Right kidney (tissue), 9 donors: ENCODE measurements at places on chromosomes 12 and 14.

DNA sequence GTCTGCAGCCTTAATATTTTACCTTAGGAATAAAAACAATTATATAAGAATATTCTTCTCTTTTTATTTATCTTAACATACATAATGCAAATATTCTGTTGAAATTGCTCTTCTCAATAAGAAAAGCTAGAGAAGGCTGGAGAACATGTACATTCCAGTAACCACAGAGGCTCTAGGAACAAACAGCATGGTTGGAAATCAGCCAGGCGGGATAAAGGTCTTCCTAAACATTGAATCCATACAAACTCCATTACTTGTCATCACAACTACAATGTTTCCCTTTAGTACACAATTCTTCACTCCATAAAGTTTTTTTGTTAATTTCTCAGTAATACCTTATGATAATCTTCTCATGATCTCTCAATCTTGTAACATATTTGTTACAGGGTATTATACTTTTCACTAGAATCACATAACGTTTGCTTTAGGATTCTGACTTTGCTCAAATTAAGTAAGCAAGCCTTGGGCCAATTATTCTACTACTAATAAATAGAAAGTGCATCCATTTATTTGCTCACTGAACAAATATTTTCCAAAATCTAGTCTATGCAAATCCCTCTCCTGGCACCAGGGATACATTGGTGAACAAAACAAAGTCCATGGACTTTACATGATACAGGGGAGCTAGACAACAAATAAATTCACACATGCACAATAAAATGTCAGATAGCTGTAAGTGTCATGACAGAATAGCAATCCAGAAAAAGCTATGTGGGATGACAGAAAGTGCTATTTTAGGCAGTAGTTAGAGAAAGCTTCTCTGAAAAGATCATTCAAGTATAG lies 237.5 kb upstream of the TMTC1 start:
- no peak for DNase-seq

DNA sequence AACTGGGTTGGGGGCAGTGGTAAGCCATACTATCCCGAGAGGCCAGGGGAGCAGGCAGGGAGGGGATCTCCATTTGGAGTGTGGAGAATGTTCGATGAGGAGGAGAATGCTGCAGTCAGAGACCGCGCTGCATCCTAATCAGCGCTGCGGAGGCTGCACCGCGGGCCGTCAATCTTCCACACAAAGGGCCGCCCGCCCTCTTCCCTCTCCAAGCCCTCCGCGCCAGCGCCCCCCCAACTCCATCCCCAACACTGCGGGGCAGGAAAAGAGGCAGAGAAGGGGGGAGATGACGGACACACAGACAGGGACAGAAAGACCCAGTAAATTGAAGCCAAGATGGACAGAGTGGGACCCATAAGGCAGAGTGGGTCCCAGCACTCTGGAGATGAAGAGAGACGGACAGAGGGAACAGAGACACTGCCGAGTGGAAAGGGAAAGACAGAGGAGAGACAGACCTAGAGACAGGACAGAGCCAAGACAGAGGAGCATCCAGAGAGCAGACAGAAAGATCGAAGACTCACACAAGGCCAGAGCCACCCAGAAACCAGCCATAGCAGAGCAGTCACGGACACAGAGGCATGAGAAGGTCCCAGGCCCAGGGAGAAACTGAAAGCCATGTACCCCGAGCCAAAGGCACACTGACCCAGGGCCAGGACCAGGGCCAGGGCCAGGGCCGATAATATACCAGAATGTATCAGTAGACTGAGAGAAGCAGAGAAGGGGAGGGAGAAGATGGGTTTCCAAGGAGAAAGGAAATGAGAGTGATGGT lies 3.5 kb downstream of the CISTR start:
- DNase-seq = no peak

DNA sequence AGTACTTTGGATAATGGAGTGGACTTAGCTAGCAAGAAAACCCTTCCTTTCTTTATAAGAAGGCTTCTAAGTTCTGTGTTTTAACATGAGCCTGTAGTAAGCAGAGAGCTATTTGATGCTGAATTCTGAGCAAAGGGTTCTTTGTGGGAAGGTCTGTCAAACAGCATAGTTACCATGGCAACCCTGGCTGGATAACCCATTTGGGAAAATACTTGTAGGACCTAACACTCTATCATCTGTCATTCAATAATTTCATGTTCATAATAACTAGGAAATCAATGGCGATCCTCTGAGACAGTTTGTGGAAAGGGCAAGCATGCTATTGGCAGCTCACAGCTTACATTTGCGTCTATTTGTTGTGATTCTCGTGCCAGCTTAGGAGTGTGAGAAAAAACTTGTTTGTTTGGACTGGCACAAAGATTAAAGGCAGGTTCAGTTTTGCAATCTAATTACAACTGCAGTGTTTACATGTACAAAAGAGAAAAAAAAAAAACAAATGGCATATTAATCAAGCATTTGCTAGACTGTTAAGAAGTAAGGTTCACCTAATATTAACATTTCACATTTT lies 219.2 kb downstream of the PDZRN4 start:
- DNase-seq = no peak

- no peak for DNase-seq
These were observed 1.5 kb upstream of the TM7SF3 start for GRCh38 chr12:27015730-27016076.

GRCh38 chr14:55899531-55899930 lies 218.7 kb upstream of the PELI2 start:
- no peak for DNase-seq

- DNase-seq = no peak
These were observed 870.2 kb upstream of the TMEM132C start for GRCh38 chr12:127396734-127397133.

DNA sequence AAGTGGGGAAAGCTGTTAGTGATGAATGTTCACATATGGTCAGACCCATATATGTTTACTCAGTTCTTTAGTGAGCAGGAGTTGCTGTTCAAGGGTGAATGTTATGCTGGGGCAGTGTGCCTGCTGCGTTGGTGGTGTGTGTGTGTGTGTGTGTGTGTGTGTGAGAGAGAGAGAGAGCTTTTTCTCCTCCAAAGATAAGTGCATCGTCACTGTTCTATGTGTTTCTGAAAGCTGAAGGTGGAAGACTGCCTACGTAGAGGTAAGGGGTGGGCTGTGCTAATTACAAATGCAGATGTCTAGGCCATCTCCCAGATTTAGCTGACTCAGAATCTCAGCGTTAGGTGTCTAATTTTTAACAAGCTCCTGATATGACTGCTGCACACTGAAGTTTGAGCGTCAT lies 10.5 kb downstream of the GABARAPL1 start:
- DNase-seq = no peak

- no peak for DNase-seq
These were observed 41.3 kb downstream of the IFNG start for GRCh38 chr12:68118096-68118755.

GRCh38 chr14:50762931-50763300 lies 68.0 kb downstream of the NIN start:
- no peak for DNase-seq

- no peak for DNase-seq
These were observed 687.5 kb upstream of the FBXO33 start for GRCh38 chr14:40119765-40120164.

DNA sequence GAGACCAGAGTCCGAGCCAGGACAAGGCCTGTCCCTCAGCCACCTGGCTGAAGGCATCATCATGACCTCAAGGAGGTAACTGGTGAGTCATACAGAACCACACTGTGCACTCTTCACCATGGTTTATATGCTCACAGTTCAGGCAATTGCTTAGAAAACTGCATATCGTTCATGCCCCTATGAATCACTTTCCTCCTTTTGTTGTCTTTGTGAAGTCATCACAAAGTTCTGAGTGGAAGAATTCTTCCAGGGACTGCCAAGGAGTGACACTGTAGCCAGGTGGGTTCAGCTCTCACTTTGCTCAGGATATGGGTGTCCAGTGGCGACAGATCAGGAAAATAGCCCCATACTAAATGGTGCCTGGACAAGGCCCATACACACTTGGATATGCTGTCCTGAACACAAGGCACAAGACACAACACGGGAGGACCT lies 92.5 kb downstream of the DPF3 start:
- DNase-seq = no peak

DNA sequence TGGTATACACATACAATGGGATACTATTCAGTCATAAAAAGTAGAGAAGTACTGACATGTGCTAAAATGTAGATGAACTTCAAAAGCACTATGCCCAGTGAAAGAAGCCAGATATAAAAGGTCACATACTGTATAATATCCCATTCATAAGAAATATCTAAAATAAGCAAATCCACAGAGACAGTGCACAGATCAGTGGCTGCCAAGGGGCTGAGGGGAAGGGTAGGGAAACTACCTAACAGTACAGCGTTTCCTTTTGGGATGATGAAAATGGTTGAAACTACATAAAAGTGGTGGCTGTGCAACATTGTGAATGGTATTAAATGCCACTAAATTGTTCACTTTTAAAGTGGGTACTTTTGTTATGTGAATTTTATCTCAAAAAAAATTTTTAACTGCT lies 11.9 kb downstream of the EAPP start:
- DNase-seq = no peak

DNA sequence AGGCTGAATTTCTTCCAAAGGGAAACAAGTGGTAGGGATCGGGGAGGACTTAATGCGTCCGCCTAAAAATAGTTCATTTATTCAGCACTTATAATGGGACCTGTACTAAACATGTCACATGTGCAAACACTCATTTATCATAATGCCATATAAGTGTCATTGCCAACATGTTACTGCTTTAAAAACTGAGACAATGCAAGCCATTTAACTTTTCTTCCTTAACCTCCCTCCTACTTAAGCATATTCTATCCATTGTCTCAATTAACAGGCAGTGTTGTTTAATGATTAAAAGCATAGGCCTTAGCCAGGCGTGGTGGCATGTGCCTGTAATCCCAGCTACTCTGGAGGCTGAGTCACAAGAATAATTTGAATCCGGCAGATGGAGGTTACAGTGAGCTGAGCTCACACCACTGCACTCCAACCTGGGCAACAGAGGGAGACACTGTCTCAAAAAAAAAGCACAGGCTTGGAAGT lies 13.5 kb upstream of the SCFD1 start:
- DNase-seq = no peak

- peak; percentile 41 for DNase-seq
These were observed 90.5 kb upstream of the TMPO start for GRCh38 chr12:98424726-98425401.

GRCh38 chr14:72303930-72304329 lies 371.7 kb downstream of the RGS6 start:
- no peak for DNase-seq

- no peak for DNase-seq
These were observed 10.8 kb upstream of the ACTR6 start for GRCh38 chr12:100189636-100190394.

DNA sequence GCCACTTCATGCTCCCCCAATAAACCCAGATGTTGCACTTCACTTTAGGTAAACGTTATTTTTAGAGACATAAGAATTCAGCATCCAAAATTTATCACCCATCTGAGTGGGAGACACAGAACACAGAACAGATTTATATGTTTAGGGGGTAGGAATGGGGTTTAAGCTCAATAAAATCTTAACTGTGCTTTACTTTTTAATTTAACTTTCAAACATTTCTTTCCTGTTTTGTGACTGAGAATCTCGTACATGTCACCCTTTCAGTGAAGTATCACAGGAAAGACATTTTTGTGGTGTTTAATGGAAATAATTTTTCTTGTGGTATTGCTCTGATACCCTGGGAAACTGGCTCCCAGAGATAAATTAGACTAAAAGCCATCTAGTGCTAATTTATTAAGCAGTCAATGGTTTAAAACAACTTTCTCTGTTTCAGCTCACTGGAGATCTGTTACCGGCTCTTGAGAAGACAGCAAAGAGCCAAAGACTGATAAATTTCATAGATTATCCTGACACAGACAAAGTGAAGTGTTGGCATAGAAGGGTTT lies 148.0 kb upstream of the BMP4 start:
- DNase-seq = no peak

DNA sequence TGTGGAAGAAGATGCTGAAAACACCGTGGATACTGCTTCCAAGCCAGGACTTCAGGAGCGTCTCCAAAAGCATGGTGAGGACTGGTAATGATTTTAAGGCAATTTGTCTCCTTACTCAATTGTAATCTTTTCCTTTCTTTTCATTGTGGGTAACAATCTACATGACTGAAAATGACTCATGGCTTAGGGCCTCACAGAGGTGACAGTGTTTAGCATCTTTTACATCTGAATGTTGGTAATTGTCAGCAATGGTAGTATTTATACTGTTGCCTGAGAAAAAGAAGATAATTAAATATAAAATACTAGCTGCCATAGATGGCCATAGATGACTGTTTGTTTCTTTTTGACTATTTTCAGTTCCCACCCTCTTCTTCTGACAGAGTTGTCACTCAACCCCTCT lies 31.6 kb downstream of the TULP3 start:
- DNase-seq = no peak

DNA sequence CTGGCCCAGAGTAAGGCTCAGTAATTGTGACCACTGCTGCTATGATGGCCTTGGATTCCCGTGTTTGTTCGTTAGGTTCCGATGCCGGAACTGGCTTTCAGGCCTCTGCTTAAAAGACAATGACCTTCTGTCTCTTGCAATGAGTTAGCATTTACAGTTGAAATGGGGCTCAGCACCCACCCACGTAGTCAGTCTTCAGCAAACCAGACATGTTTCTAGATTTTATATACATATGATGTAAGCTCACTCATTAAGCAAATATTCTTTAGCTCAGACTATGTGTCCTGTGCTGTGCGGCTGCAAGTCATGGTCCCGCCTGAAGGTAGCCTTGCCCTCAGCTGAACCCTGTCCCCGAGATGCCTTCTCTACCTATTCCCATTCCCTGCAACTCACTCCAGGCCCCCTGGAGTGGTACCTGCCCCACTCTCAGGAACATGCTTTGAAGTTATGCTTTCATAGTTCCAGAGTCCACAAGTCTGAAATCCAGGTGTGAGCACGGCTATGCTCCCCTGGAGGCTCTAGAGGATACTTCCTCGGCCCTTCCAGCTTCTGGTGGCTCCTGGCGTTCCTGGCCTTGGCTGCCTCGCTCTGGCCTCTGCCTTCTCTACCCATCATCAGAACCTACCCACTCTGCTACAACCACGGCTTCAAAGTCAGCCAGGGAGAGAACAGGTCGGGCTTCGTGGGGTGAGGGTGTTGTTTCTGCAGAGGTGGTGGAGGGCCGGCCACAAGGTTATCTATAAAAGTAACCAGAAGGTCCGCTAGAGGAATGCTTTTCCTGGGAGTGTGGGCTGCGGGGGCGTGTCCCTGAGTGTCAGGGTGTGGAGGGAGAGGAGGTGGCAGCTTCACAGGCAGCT lies 157.8 kb downstream of the RBM19 start:
- no peak for DNase-seq

- DNase-seq = no peak
These were observed 77.5 kb downstream of the ELK3 start for GRCh38 chr12:96271469-96272199.

DNA sequence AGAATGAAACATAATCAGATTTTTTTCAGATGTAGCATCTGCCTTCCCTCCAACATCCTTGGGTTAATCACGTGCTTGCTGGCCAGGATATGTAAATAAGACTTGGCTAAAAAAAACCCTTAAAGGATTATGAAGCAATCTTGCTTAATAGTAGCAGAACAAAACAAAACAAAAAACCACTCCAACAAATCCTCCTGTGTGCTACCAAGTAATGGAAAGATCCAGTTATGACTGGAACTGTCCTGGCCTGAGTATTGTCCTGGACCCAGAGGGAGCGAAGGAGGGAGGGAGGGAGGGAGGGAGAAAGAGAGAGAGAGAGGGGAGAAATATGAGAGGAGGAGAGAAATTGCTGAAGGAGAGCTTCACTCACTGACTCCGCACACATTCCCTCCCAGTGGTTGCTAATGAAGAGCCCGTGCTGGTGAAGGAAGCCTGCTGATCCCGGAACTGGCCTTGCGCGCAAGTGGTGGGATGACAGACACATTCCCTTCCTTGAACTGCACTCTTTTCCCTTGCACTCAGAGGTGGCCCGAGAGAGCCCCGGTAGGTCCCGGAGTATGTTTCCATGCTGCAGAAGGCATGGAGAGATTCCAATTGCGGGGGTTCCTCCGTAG lies 57.2 kb downstream of the HMGA2 start:
- DNase-seq = no peak
